ENCODE measurements at places on chromosomes 4 and X. TPM values are rescaled to one million over a fixed set of nuclear protein-coding genes. Genes with fewer than 3 reads are reported as not detected.

CLDN2 gene
- total RNA-seq, result not detected

ZNF275 gene
- 7.8 TPM for total RNA-seq

ZNF718 gene
- total RNA-seq, result 22.8 TPM

USP17L12 gene
- total RNA-seq, result not detected

ZNF141 gene
- 80.8 TPM for total RNA-seq

SUPT20HL1 gene
- not detected for total RNA-seq

GAGE13 gene
- not detected for total RNA-seq

RTL9 gene
- 0.16 TPM for total RNA-seq

FRMPD4 gene
- 34.5 TPM for total RNA-seq

SPANXA2 gene
- not detected for total RNA-seq
